ENCODE measurements at places on chromosomes 12 and 14.

- DNase-seq = no peak
These were observed 102.1 kb downstream of the FIGNL2 start for GRCh38 chr12:51746416-51746815.

DNA sequence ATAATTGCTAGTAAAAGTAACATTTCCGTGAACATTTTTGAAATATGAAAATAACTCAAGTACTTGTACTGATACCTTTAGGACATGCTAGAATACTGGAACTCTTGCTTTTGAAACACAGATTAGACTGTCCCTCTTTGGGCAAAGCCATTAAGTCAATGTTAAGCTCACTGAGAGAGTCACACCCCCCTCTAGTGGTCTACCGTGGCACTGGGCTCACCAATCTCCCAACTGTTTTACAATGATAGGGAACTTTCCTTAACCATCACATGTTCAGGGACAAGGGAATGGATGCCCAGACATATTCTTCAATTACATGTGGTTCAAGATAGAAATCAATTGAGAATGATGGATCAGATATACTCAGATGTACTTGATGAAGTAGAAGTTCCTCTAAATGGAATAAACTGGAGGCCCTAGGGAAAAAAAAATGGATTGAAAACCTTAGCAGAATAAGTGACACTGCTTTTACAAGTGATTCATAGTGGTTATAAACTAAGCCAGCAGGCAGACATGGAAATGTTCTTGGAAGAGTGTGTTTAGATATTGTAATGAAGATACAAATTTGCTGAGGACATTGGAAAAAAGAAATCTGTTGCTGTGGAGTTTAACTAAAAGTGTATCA is 17.8 kb downstream of the NANOG start:
- peak; percentile 81 for DNase-seq

DNA sequence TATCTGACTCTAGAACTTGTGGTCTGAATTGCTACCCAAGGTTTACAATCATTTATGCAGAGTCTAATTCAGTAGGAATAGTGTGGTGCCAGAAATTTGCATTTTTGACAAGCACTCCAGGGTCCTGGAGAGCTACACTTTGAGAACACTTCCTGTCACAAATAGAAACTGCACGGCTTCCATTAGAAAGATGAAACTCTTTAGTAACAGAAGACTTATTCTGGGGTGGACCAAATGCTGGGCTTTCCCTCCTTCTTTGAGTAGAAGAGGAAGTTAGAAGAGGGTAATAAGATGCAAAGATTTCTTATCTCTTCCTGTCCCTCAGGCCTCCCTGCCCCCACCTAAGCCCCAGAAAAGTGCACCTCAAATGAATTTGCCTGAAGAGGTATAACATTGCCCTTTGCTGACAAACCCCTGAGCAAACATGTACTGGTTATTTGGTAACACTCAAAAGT is 28.4 kb downstream of the DGLUCY start:
- DNase-seq = no peak

DNA sequence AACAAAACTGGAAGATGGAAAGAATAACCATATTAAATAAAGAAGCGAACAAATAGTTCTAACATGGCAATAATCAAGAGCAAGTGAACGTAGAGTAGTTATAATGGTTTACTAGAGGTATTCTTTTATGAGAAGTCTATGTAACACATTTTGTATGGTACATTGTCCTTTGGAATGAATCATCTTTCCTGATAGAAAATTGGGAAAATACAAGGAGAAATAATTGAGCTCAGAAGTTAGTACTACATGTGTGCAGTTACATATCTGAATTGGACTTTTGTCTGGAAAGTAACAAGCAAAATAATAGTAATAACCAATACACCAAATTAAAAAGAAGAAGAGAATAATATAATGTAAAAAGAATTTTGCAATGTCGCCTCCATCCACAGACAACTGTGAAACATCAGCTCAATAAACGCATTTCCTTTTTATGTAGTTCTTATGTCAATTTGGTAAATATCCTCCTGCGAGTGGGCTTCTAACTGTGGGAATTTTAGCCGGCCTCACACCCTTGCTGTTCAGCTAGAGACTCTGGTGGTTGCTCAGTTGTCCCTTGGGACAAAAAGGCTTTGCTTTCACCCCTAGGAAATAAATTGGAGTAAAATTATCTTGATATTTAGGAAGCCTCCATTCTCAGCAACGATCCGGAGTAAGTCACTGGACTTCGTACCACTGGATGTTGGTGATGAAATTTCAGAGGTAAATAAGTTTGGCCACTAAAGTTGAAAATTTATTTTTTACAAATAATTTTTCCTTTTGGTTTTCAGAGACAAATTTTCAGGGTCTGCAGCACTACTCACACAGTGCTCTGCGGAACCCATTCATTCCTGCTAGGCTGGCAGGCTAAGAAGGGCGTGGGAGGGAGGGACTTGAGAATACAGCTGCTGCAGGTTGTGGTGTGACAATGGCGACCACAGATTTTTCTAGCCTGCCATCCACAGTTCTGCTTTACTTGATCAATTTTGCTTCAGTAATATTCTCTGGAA is 1.1 kb upstream of the TUBA1A start:
- DNase-seq = no peak

DNA sequence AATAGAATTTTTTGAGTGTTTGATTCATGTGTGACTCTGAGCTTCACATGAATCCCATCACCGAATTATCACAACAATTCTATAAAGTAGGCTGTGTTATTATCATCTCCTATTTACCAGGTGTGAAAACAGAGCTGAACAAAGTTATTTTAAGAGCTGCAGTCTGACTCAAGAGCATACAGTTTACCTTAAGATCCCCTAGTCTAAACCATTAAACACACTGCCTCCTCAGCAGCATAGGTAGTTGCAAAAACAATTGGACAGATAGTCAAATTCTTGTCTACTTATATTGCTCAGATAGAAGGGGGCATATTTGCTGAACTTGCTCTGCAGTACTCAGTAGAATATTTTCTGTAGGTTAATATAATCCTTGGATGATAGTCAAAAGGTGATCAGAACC is 219.8 kb upstream of the ATP2B1 start:
- no peak for DNase-seq

DNA sequence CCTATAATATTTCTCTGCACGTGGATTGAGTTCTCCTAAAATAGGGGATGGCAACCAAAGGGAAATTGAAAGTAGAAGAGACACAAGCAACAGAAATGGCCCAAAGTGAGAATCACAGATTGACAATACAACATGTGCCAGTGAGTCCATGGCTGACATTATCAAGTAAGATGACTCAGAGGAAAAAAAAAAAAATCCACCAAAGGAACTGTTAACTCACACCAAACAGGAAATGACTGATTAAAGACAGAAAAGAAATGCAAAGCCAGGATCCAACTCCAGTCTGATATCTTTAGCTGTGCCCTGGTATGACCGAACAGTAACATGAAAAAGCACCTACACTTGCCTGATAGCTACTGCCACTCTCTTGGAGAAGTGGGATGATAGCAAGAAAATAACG is 485.0 kb downstream of the PRKD1 start:
- DNase-seq = no peak

- no peak for DNase-seq
These were observed 297.3 kb downstream of the ERC1 start for GRCh38 chr12:1288333-1288732.

- DNase-seq = no peak
These were observed 5.2 kb upstream of the FOS start for GRCh38 chr14:75273272-75274049.

- DNase-seq = no peak
These were observed 23.2 kb upstream of the PTGDR start for GRCh38 chr14:52244328-52244727.

- DNase-seq = no peak
These were observed 2.5 kb upstream of the ESRRB start for GRCh38 chr14:76373456-76373855.

DNA sequence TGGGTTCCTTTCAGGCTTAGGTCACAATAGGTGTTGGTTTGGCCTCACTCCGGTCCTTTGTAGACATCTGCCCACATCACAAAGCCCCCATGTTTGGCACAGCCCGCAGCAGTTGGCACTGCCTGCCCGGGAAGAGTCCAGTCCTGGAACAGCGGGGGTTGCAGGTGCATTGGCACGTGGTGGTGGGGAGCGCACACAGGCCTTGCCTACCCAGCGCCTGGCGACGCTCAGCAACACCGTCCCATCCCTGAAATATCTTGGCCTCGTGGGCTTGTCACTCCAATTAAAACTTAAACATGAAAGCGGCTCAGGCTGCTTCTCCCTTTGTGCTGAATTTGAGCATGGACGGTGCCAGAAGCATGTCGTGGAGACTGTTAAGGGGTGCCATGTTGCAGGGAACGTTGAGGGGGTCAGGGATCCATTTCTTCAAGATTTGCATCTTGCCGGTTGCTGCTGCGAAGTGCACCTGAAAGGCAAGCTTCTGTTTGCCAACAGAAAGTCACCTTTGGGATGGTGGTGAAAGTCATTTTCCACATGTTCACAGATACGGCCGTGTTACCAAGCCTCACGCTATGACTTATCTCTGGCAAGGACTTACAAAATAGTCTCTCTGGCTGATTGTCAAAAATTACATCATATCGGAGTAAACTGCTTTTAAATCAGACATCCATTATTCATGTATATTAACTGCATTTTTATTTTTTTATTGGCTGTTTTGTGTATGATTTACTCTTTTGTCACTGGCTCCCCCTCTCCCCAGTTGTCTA is 91.5 kb downstream of the FBXW8 start:
- DNase-seq = no peak

GRCh38 chr14:95464514-95464913 is 51.9 kb downstream of the SYNE3 start:
- DNase-seq = no peak

DNA sequence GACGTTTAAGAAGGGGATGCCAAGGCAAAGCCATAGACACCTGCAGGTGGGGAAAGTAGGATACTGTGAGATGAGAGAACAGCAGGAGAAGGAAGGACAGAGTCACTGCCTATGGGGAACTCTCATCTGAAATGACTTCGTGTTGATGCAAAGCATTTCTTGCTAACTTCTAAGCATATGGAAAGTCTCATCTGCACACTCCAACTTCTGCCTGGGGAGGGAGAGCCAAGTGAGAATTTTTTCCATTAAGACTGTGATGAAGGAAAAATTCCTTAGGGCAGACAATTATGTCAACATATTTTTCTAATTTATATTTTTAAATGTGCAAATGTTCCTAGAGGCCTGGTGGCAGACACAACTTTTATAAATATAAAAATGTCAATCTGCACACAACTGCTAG is 115.3 kb downstream of the IPO8 start:
- DNase-seq = no peak

DNA sequence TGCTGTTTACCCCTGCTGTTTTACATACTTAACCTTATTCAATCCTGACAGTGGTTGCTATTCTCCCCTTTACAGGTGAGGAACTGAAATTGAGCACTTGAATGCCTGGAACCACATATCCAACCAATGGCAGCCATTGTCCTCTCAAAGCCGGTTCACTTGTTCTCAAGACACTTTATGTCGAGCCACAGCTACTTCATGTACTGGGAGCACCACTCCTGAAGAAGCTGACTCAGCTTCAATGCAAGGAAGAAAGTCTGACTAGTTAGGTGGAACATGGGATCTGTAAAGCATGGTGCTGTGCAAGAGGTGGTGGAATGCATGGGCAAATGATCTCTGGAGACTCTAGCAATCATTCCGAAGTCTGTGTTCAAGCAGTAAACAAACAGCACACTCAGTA is 113.9 kb upstream of the CPM start:
- DNase-seq = no peak

- no peak for DNase-seq
These were observed 2.7 kb downstream of the BTBD7 start for GRCh38 chr14:93329965-93330608.

GRCh38 chr14:32608857-32609256 is 279.8 kb downstream of the AKAP6 start:
- no peak for DNase-seq

- peak; percentile 37 for DNase-seq
These were observed 123.1 kb downstream of the ZFP36L1 start for GRCh38 chr14:68669603-68670358.

GRCh38 chr12:70052476-70052875 is 190.8 kb upstream of the CNOT2 start:
- no peak for DNase-seq

GRCh38 chr12:130970165-130970907 is 16.6 kb downstream of the ADGRD1 start:
- no peak for DNase-seq

DNA sequence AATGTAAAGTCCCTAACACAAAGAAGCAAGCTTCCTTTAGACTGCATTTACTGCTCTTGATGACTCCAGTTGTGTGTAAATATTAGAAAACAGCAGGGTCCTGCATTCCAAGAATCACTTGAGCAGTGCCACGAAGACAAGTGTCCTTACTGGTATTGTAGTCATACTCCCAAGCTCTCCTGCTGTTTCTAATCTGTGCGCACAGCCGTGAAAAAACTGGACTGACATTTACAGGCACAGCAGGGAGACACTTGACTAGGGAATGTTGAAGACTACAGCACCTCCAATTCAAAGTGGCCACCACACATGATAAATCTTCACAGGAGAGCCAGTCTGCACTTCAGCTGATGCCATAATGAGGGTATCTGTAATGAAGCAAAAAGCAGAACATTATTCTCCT is 91.4 kb downstream of the VRK1 start:
- DNase-seq = no peak

DNA sequence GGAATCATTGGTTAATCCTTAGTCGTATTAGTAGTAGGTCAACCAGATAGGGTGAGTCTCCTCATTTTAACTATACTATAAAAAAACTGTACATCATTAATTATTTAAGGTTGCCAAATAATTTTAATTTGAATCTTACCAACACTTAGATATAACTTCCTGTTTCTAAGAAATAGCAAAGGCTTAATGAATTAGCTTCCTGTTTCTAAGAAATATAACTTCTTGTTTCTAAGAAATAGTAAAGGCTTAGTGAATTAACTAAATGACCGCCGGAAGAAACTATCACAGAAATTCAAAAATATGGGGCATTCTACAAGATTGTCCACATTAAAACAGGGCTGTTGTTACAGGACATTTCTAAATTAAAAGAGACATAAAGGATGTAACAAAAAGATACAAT is 392.9 kb upstream of the FOXG1 start:
- DNase-seq = no peak

DNA sequence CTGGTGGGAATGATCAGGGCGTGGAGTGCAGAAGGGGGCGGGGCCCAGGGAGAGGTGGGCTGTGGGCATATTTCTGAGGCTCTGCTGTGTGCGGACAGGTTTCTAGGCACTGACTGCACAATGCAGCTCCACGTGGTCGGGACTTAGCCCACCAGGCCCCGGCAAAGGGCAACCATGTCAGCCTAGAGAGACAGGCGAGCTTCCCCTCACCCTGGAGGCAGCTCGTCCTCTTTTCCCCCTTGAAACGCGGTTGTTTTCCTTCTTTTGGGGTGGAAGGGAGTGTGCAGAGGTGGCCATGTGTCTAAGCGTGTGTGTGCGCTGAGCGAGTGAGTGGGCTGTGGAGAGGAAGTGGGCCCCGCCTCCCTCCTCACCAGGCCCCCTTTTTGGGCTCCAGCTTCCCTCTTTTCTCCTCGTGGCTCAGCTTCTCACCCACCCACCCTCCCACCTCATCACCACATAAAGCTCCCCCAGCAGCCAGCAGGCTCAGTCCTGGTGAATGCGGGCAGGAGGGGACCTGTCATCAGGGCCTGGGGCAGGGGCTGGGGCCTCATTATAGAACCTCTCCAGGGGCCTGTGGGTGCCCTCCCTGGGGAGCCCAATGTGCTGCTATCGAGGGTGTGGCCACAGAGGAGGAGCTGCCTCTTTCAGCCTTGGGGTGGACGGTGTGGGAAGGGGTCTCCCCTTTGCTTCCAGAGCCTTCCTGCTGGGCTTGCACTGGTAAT is 22.0 kb downstream of the LRTM2 start:
- peak; percentile 46 for DNase-seq

Measured in activated effector memory CD4-positive, alpha-beta T cell treated with anti-CD3 and anti-CD28 coated beads, Interleukin-2, amount 50 U/mL, for 16 hours (primary cell).